Sciatic nerve (tissue), 2 donors: ENCODE measurements at places on chromosomes 16 and 17.

DNA sequence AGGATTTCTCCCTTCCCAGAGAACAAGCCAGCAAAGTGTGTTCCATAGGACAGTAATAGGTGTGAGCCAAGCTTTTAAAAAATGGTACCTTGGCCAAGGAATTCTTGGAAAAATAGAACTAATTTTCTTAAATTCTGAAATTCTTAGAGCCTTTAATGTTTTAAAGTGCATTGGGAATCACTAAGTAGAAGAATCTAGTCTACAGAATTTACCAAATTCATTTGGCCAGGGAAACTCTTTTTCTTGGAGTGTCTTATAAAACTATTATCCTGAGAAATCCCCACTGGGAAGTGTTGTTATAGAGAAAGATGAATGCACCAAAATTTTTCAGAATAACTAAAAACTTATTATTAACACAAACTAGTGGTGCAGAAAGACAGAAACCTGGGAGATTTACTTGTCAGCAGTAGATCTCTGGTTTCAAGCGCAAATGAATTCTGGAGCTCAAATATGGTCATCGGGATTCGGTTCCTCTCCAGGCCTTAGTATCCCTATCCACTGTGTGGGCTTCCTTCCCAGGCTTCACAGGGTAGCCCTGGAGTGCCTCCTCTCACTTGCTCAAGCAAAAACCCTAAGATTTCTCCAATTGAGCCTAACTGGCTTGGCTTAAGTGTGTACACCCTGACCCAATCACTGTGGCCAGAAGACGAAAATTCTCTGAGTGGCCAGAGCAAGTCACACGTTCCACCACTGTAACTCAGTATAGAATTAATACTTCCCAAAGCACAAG lies 217.8 kb downstream of the CHD9NB start:
- DNase-seq, result no peak

DNA sequence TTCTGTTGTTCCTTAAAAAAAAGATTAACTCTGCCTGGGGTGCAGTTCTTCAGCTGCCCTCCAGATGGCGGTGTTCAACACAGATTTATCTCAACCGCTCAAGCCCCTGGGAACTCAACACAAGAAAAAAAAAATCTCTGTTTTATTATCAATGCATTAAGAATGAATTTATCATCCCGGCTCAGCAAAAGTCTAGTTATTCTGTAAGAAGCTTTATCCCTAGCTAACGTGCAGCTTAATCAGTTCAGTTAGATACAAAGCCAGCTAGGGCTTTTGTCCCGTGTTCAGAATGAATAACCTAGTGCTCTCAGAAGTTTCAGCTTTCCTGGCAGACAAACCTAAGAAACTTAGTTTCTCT lies 475.9 kb upstream of the CCL2 start:
- DNase-seq, result peak; percentile 65

DNA sequence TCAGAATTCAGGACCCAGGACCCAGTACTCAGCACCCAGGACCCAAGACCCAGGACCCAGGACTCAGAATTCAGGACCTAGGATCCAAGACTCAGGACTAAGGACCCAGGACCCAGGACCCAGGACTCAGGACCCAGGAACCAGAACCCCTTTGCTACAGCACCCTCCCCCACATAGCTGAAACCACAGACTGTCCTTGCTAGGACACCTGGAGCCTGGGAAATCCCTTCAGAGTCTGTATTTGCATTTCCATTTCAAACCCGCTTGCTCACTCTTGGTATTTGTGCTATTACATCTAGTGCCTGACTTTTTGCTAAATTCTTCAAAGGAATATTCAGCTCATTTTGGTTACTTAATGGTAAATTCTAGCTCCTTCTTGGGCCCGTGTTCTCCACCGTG lies 275.8 kb upstream of the MAF start:
- no peak for DNase-seq

- DNase-seq, result no peak
These were observed 205.5 kb downstream of the NTN1 start for GRCh38 chr17:9226794-9227135.

- DNase-seq, result no peak
These were observed 250.8 kb downstream of the STX8 start for GRCh38 chr17:9324864-9325263.

DNA sequence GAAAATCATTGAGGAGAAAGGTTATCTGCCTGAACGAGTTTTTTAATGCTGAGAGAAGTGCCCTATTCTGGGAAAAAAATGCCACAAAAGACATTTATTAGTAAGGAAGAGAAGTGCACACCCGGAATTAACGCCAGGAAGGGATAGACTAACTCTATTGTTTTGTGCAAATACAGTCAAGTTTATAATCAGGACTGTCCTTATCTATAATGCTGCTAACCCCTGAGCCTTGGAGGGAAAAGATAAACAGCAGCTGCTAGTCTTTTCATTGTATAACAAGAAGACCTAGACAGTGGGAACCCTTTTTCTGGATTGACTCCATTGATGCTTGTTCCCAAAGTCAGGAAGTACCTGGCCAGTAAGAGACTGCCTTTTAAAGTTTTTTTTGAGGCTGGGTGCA lies 26.5 kb downstream of the BCAS3 start:
- DNase-seq, result no peak

GRCh38 chr16:89581045-89581695 lies 5.6 kb downstream of the CPNE7 start:
- DNase-seq, result no peak

- no peak for DNase-seq
These were observed 7.4 kb downstream of the HS3ST3A1 start for GRCh38 chr17:13594310-13594709.

GRCh38 chr16:65071433-65072311 lies 50.2 kb downstream of the CDH11 start:
- peak; percentile 57 for DNase-seq

GRCh38 chr16:26905336-26905735 lies 161.4 kb upstream of the C16orf82 start:
- DNase-seq, result no peak

DNA sequence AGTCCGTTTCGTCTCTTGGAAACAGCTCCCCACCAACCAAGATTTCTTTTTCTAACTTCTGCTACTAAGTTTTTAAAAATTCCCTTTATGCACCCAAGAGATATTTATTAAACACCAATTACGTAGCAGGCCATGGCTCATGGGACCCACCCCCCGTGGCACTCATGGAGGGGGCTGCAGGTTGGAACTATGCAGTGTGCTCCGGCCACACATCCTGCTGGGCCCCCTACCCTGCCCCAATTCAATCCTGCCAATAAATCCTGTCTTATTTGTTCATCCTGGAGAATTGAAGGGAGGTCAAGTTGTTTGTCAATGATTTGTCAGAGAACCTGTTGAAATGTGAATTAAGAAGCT lies 48.2 kb downstream of the IL21R start:
- DNase-seq, result no peak

GRCh38 chr16:79713609-79714309 lies 113.2 kb upstream of the MAF start:
- no peak for DNase-seq

- DNase-seq, result no peak
These were observed 50.4 kb downstream of the BCL7C start for GRCh38 chr16:30843501-30843900.

GRCh38 chr16:75063549-75064088 lies 53.0 kb downstream of the LDHD start:
- DNase-seq, result no peak

GRCh38 chr16:59201821-59202220 lies 467.7 kb upstream of the GOT2 start:
- DNase-seq, result no peak

DNA sequence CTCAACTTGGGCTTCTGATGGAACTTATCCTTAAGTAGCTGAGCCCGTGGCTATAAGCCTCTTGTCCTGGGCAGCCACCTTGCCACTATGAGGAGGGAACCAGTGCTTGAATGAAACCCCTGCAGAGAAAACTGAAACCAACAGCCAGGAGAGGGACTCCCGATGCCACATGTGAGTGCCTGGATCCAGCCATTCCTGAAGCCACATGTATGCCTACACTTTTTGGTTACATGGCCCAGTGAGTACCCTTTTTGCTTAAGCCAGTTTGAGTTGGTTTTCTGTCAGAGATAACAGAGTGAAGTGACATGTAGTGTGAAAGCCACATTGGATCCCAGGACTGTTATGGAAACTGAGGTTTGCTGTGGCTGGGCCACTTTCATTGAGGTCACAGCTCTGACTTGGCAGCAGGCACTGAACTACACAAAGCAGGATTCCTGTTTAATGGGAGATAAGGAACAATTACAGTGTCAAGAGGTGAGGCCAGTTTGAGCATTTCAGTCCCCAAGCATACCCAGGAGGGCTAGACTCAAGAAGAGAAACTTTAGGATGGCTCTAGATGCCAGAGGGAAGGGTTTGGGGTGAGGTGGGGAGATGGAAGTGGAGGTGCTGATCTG lies 222.2 kb downstream of the PARN start:
- DNase-seq, result no peak

- DNase-seq, result no peak
These were observed 4.3 kb downstream of the C16orf87 start for GRCh38 chr16:46826631-46827030.

DNA sequence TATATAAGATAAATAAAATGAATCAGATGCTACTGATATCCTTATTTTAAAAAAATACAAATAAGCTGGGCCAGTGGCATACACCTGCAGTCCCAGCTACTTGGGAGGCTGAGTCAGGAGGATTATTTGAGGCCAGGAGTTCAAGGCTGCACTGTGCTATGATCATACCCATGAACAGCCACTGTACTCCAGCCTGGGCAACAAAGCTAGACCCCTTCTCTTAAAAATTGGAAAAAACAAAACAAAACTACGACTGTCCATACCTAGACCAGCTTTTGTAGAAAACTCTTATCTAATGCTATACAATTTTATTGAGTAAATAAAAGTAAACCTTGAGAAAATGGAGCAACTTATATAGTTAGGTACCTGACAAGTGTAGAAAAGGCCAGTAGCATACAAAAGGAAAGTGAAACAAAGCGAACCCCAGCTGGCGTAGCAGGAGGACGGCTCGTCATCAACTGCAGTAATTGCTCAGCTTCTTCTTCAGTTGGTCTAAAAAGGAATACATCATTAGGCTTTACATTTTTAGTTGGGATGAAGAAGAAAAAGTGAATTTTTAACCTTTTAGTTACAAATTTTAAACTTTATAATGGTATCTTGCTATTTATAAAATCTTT lies 23.6 kb downstream of the INTS2 start:
- no peak for DNase-seq

- no peak for DNase-seq
These were observed 36.9 kb downstream of the SOST start for GRCh38 chr17:43721537-43722268.
